ENCODE measurements at places on chromosomes 12 and 14.

- DNase-seq = no peak
Measured at GRCh38 chr14:50225974-50226297, 5.4 kb downstream of the SOS2 start.

- DNase-seq = no peak
Measured at GRCh38 chr14:86464341-86464740, 934.4 kb downstream of the FLRT2 start.

DNA sequence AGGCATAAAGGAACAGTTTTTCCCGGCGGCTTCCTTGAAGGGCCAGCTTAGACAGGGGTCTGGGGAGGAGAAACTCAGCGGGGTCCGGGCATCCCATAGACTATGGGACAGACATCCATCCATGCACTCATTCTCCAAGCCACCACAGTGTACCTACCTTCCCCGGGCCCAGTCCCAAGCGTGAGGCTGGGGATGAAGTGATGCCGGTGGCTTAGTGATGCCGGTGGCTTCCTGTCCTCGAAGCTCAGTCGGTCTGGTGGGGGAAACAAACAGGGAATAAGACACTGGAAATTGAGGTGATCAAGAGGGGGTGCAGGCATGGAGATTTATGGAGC, 421 bp downstream of the RTL1 start:
- no peak for DNase-seq

GRCh38 chr14:52399104-52399503, 85.0 kb downstream of the PTGER2 start:
- no peak for DNase-seq

GRCh38 chr14:38882533-38882932, 220.5 kb downstream of the SEC23A start:
- no peak for DNase-seq

DNA sequence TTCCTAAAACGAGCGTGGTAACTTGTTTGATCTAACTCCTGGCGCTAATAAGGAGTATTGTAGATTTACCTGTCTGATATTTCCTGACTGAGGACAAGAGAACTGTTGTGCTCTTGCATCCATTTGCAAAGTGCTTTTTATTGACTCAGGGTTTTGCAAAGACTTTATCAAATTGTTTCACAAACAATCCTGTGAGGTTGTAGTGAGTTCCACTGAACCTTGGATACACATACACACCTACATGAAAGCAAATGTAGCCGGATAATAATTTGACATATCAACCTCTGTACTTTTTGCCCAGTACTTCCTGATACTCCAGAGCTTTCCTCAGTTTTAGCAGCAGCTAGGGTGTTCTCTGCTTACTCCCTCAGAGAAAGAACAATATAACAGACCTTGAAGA, 6.7 kb upstream of the PTGER2 start:
- no peak for DNase-seq

DNA sequence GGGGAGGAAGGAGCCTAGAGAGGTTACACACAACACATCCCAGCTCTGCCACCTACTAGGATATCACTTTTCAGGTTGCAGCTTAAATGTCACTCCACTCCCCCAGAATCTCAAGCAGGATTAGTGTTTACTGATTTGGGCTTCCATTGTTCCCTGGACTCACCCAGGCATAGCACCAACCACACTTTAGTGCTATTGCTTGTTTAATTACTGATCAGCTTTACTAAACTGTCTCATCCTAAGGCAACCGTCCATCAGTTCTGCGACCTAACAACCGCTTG, 6.1 kb upstream of the KRT18 start:
- DNase-seq = no peak

DNA sequence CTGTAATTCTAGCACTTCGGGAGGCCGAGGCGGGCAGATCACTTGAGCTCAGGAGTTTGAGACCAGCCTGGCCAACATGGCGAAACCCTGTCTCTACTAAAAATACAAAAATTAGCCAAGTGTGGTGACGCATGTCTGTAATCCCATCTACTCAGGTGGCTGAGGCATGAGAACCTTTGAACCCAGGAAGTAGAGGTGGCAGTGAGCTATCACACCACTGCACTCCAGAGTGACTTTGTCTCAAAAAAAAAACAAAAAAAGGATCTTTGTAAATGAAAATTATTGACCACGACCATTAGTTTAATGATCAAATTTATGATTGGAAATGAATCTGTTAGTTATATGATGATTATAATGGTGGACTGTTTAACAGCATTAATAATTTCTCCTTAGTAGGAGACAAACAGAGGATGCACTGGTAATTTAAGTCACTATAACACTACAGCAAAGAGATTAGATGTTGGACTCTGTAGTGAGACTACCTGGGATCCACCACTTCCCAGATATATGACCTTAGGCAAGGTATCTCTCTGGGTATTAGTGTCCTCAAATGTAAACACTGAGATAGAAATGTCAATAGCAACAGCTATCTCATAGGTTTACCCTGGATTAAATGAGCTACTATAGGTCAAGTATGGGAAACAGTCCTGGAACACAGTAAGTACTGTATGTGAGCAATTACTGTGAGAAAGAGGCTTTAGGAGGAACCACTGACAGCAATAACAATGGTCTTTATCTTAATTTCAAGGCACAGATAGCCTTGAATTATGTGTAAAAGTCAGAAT, 214.7 kb downstream of the NOVA1 start:
- DNase-seq = no peak
